ENCODE measurements at places on chromosomes 2 and 18. TPM values are rescaled to one million over a fixed set of nuclear protein-coding genes. Genes with fewer than 3 reads are reported as not detected.

DNA sequence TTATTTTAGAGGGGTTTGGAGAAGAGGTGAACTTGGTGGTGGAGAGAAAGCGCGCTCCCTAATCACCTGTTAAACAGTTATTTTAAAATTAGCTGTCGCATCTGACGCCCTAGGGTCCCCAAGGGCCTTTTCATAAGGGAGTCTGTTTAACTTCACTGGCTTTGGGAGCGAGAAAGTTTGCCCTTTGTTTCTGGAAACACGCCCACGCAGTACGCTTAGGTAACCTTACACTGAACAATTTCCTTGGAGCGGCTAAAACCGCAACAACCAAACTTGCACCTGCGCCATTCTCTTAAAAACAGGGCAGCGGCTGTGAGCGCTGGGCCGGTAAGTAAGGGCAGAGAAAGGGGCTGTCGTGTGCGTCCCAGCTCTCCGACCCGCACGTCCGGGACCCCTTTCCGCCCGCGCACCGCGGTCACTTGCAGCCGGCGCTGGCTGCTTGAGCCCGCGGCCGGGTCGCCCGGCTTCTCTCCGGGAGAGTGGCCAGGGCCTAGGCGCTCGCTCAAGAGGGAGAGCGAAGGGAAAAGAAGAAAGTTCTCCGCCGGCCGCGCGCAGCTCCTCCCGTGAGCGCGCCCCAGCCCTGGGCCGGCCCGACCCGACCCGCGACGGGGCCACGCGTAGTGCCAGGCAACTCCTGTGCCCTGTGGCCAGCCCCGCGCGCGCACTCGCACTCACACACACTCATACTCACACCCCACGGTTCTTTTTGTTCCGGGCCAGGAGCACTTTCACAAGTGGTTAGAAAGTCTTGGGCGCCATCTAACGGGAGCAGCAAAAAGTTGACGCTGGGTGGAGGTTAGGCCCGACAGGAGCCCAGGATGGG lies 19.2 kb downstream of the POU3F3 start:
- no peak for DNase-seq

The ASB1 gene
- total RNA-seq, result 16.7 TPM

The HMSD gene
- total RNA-seq, result not detected

- DNase-seq, result no peak
Observed at GRCh38 chr2:65662654-65663432, 230.4 kb upstream of the SPRED2 start.

DNA sequence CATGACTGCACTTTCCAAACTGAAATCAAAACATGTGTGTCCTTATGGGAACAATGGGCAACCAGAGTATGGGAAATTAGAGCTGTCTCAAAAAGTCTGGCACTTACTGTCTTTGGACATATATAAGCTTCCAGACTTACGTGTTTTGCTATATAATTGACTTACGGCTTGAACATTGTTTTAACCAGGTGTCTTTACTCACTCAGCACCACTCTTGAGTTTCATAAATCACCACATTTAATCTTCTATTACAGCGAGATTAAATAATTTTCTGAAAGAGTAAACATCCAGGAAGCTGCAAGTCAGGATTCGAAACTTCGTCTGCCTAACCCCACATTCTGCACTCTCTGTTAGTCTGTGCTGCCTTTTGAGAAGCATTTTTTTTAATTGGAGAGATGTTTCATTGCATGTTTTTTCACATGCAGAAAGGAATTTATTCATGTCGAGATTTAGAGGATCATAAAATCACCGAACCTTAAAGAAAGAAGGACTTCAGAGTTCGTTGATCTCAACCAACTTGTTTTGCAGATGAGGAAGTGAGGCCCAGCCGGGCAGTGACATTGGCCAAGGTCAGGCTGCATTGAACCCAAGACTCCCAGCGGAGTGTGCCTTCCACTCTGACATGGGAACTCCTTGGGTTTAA lies 137.3 kb downstream of the SETBP1 start:
- no peak for DNase-seq

- DNase-seq, result no peak
Observed at GRCh38 chr18:33424266-33424946, 16.1 kb downstream of the CCDC178 start.

The REEP1 gene
- total RNA-seq, result 0.06 TPM

The SCYGR7 gene
- total RNA-seq, result not detected

The HOXD3 gene
- 7.2 TPM for total RNA-seq

DNA sequence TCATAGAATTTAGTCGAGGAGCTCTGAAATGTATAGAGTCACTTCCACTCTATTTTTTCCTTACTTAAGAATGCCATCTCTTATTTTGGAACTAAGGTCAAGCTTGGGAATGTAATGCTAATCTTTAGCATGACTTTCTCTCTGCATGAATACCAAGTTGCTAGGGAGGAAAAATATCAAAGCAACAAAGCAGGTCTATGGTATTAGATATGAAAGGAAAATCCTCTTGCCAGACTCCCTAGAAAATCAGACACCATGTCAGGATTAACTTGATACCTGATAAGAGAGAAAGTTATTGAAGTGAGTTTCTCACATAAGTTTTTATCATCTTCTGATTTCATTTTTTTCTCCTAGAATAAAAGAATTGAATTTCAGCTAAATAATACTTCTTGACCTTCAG lies 341.7 kb upstream of the ZNF804A start:
- no peak for DNase-seq

The NCKAP5 gene
- 9.9 TPM for total RNA-seq

The SMARCAL1 gene
- 36.4 TPM for total RNA-seq

The GRP gene
- total RNA-seq, result not detected

The LRRC30 gene
- total RNA-seq, result not detected

- DNase-seq, result no peak
Observed at GRCh38 chr2:32947484-32948143, 861 bp downstream of the LTBP1 start.

- no peak for DNase-seq
Observed at GRCh38 chr2:238487134-238487533, 60.4 kb downstream of the ASB1 start.

The SLC9A4 gene
- not detected for total RNA-seq

The NXPH2 gene
- total RNA-seq, result not detected

GRCh38 chr18:48863432-48864065 lies 87.2 kb downstream of the SMAD7 start:
- DNase-seq, result no peak

The SIX3 gene
- total RNA-seq, result not detected

GRCh38 chr2:5914811-5915611 lies 222.8 kb downstream of the SOX11 start:
- no peak for DNase-seq

GRCh38 chr2:141271346-141271745 lies 859.5 kb downstream of the LRP1B start:
- no peak for DNase-seq

DNA sequence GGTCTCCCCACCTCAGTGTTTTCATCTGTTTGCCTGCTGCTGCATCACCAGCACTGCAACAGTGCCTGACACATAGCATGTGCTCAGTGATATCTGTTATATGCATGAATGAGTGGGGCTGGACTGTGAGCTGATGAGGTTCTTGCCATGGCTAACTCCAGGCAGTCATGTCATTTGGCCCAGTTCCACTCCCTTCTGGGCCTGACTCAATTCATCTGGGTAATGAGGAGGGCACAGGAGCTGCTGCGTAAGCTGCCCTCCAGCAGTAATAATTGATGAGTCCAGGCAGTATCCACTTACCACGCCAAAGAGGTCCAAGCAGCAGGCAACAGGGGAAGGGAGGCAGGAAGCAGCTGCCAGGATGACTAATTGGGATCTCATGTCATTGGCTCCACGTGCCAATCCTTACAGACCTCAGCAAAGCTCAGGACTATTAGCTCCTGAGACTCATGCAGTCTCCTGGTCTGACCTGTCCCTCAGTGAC lies 34.1 kb upstream of the MAT2A start:
- DNase-seq, result peak; percentile 80

The MYCN gene
- 1.8 TPM for total RNA-seq

The LIPG gene
- 123 TPM for total RNA-seq

The STK25 gene
- total RNA-seq, result 285 TPM

Measured in glomerular endothelial cell (primary cell).